ENCODE measurements at places on chromosomes 16 and 17.

DNA sequence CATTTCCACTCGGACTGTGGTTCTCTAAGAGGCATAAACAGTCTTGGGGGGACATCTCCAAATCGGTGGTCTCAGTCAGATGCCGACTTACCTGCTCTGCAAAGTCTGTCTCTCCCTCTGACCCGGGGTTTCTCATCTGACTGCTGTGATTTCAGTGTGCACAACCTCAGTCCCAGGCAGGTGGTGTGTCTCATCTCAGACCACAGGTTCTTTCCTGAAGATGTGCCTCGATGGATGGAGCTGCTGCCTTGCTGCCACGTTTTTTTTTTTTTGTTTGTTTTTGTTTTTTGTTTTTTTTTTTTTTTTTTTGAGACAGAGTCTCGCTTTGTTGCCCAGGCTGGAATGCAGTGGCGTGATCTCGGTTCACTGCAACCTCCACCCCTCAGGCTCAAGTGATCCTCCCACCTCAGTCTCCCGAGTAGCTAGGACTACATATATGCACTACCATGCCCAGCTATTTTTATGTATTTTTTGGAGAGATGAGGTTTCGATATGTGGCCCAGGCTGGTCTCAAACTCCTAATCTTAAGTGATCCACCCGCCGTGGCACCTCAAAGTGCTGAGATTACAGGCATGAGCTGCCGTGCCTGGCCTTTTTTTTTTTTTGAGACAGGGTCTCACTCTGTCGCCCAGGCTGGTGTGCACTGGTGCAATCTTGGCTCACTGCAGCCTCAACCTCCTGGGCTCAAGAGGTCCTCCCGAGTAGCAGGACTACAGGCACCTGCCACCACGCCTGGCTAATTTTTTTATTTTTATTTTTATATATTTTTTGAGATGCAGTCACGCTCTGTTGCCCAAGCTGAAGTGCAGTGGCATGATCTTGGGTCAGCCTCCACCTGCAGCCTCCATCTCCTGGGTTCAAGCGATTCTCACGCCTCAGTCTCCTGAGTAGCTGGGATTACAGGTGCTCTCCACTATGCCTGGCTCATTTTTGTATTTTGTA, 15.4 kb downstream of the SPIRE2 start:
- DNase-seq = no peak

DNA sequence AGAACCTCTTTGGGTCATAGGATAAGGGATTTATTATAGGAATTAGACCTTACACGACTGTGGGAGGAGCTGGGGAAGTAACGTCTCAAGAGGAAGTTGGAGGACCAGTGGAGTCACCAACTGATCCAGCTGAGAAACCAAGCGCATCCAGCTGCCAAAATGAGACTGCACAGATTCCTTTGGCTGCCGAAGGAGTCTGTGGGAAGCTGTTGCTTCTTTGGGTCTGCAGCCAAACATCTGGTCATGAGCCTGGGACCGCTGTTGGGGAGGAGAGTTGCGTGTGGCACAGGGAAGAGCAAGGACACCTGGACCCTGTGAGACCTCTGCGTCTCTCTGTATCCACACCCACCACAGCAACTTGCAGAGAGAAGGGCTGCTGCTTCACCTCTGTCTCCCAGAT, 2.4 kb upstream of the NACA2 start:
- DNase-seq = no peak

- DNase-seq = no peak
Observed at GRCh38 chr16:55351936-55352335, 27.9 kb downstream of the IRX6 start.

GRCh38 chr17:81455387-81455786, 57.2 kb downstream of the ACTG1 start:
- DNase-seq = no peak

DNA sequence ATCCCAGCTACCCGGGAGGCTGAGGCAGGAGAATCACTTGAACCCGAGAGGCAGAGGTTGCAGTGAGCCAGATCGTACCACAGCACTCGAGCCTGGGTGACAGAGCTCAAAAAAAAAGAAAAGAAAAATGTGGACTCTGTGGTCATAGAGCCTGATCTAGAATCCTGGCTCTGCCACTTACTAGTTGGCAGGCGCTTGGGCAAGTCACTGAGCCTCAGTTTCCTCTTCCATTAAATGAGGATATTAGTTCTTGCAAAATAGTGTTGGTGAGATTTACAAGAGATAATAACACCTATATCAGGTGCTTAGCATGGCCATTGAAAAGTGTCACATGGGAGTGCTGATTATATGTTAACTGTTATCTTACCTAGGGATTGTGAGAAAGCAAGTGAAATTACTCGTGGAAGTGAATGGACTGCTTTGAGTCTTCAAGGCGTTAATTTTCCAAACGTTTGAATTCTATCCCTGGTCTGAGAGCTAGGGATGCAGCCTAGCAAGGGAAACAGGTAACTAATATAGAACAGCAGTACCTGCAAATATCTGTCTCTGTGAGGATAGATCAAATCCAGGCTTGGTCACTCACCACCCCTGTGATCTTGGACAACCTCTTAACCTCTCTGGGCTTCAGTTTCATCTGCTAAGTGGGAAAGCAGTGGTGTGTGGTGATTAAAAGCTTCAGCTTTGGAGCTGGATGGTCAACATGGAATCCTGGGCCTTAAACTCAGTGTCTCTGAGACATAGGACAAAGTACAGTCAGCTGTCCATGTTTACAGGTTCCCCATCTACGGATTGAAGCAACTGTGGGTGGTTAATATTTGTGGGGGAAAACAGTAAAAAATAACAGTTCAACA, 953 bp upstream of the NSMCE1 start:
- no peak for DNase-seq

DNA sequence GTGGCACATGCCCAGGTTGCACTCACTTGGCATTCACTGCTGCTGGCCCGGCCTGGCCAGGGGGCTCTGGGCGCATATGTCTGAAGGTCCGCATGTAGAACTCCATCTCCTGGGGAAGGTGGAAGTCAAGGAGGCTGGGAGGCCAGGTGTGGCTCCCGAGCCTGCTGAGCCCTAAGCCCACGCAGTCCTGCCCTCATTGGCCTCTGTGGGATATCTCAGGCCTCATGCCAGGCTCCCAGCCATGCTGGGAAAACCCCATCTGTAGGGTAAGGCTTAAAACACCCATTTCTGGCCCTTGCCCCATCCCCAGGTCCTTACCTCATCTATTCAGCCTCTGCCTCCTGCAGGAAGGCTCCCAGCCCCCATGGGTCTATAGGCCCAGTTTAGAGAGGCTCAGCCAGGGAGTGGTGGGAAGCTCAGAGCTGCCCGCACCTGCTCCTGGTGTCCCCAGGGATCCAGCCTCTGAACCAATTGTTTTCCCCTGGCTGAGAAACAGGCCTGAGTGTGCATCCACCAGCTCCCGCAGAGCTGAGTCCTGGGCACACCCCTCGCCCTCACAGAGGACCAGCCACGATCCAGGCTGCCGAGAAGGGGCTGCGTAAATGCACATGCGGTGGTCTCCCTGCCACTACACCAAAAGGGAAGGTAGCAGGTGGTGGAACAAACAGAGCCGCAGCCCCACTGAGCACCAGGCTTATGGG, 2.3 kb upstream of the TPPP3 start:
- DNase-seq = no peak

DNA sequence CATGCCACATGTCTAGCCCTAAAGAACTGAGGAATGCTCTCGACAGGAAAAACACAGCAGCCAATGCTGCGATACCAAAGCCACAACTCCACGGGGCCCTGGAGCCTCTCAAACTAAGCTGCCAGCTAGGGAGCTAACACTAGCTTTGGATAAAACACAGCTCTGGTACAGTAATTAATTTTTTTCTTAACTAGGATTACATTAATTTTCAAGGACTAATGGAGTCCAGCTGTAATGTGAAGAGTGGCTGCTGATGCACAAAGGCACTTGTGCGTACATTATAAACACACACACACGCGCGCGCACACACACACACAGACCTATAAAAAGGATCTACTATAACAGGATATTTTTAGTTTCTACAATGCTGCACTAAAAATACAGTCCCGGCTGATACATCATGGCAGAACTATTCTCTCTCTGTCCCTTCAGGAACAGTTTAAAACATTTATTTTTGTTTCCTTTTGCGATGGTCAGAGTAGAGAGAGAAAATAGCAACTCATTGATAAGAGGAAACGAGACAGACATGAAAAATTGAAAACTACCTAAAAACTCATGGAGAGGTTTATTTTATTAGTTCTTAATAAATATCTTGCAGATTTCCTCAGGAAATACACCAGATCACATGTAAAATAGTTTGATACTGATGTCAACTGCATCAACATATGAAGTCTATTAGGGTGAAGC, 88.5 kb downstream of the SMG6 start:
- no peak for DNase-seq

GRCh38 chr16:31513884-31514283, 5.7 kb upstream of the RUSF1 start:
- DNase-seq = no peak

- no peak for DNase-seq
Observed at GRCh38 chr16:29806641-29807425, 504 bp downstream of the MAZ start.

DNA sequence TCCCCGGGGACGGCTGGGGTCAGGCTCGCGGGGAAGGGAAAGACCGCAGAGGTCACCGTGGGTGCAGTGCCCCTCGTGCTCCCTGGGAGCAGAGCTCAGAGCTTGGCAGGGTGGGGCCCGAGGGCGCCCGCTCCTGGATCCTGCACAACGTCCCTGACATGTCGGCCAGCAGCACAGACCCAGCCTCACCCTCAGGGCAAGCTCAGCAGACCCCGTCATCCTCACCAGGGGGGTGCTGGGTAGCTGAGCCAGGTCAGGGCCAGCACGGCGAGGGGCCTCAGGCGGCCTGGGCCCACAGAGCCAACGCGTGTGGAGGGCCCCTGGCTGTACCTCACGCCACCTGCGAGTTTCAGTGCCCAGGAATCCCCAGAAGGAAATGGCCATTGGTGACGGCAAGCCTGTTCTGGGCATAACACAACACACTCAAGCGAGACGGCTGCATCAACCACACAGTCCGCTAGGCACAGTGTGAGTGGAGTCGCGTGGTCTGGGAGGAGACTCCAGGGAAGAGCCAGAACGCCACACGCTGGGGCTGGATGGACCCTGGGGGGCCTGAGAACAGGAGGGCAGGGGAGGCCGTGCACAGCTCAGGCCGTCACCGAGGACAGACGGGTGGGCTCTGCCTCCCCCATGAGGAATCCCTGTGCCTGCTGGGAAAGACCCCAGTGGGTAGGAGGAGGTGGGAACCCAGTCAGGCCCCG, 60.3 kb downstream of the ZNF778 start:
- no peak for DNase-seq

DNA sequence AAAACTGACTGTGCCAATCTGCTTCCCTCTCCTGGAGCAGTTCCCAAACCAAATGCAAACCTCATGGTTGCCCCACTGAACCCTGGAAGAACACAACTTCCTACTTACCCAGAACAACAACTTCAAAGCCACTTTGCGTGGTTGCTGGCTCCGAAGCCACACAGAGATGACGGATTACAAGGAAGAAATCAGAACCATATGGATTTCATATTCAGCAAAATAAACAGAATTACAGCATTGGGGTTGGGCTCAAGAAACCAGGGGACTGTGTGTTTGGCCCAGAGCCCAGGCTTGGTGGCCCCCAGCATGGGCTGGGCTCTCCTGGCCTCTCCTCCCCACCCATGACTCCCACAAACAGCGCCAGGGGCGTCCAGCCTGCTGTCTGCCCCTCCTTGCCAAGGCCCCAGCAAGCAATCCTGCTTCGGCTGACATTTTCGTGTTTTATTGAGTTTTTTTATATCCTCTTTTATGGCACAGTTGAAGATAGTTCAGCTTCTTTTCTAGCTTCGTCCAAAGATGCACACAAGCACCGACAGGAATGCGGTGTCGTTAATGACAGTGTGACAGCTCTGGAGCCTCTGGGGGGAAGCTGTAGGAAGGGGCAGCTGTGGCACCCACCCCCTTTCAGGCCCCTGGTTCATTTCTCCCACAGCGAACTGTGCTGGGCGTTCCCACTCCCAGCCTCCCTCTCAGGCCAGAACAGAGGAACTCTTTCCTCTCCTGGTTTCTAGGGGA, 137.1 kb downstream of the GAS7 start:
- no peak for DNase-seq

DNA sequence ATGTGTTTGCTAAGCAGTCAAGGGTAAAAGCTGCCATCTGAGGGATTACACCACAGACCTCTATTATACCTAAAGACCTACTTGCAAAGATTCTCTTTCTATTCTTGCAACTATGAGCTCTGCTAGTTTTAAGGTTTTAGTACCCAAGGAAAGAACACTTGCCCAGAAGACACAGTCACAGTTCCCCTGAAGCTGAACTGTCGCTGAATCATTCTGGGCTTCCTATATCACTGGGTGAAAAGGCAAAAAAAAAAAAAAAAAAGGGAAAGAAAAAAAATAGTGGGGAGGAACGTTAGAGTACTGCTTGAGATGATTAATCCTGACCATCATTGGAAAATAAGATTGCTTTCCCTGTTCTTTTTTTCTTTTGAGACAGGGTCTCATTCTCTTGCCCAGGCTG, 37.9 kb downstream of the LYRM1 start:
- no peak for DNase-seq

GRCh38 chr17:81682565-81683207, 911 bp downstream of the ARL16 start:
- no peak for DNase-seq

DNA sequence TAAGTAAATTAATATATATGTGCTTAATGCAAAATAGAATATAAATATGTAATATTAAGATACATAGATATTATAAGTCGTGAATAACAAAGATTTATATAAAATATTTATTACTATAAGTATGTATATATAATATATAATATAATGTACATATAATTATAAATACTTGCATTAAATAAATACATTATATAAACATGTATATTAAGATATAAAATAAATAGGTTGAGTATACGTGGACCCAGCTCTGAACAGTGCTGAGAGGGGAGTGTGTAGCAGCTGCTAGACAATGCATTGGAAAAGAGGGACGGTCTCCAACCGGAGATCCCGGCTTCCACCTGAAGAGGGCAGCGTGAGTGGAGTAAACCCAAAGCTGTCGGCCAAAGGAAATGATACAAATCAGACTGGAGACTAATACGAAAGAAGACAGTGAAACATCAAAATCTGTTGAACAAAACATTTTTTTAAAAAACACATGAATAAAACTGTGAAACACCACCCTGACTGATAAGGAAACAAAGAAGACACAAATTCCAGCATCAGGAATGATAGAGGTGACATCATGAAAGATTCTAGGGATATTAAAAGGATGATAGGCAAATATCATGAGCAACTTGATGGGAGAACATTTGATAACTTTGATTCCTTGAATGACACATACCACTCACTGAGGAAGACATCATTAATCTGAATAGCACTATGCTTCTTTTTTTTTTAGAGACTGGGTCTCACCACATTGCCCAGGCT, 125.4 kb upstream of the CHMP6 start:
- peak; percentile 37 for DNase-seq

- DNase-seq = no peak
Observed at GRCh38 chr17:8608001-8608400, 22.5 kb downstream of the MYH10 start.
